Renal pelvis (tissue), 12 donors: ENCODE measurements at places on chromosomes 11 and 22. TPM values are rescaled to one million over a fixed set of nuclear protein-coding genes. Genes with fewer than 3 reads are reported as not detected.

DNA sequence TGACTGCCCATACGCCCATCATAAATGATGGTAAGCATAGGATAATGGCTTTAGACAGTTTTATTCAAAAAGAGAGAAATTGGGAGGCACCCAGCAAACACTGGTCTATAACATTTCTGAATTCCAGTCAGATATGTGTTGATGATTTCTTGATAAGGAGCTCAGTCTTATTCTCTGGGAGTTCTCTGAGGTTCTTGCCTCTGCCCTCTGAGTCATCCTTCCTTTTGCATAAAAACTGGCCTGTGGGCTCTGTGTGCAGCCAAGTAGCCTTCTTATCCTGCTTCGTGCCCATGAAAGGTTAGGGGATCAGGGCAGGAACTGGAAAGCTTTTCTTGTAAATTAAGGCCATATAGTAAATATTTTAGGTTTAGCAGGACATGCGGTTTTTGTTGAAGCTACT, 48.9 kb downstream of the FAR1 start:
- DNase-seq: no peak

DNA sequence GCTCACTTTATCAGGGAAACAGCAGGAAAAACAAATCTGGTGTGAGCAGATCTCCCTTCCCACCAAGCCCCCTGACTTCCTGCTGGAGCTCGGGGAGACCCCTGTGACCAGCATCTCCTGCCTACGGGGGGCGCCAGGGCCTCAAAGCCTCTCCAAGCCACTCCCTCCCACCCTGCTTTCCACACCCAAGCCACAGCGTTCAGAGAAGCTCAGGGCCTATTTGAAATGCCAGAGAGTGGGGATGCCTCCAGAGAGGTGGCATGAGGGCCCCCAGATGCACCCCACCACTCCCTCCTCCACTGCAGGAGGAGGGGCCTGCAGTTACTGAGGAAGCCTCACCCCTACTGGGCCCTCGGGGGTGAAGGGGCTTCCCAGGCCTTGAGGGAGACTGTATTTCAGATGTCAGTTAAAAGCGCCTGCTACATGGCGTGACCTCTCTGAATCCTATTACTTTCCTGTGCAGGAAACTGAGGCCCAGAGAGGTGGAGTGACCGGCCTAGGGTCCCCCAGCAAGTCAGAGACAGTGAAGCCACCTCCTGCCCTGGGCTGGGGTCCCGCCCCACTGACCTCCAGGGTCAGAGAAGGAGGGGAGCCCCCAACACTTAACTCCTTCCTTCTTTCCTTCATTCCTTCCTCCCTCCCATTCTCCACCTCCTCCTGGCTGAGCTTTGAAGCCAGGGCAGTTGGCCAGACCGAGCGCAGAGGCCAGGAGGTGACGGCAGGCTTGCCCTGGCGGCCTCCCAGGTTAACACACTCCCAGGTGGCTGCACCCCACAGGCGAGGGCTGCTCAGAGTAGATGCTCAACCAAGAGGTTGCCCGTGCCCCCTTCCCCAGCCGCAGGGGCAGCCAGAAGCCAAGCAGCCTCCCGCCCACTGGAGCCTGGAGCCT, 6.0 kb upstream of the CDKN1C start:
- DNase-seq: no peak

GRCh38 chr22:41308544-41308947, 7.2 kb downstream of the ZC3H7B start:
- no peak for DNase-seq

GRCh38 chr22:17960011-17960410, 64.3 kb downstream of the MICAL3 start:
- DNase-seq: no peak

GRCh38 chr11:8373519-8374432, 110.1 kb upstream of the LMO1 start:
- DNase-seq: no peak

Gene CDC42BPG
- 6.0 TPM for polyA plus RNA-seq
